ENCODE measurements at places on chromosomes 7 and 10. TPM values are rescaled to one million over a fixed set of nuclear protein-coding genes. Genes with fewer than 3 reads are reported as not detected.

Gene FGL2
- total RNA-seq, result 0.05 TPM

Gene CLCN1
- 0.11 TPM for total RNA-seq

Gene NME8
- 0.86 TPM for total RNA-seq

Gene ADRB1
- total RNA-seq, result 0.18 TPM

Gene PTPRN2
- total RNA-seq, result 2.1 TPM

Gene CCL24
- not detected for total RNA-seq

Gene COPS6
- 103 TPM for total RNA-seq

Gene AOAH
- total RNA-seq, result 0.40 TPM

Gene WDR86
- 274 TPM for total RNA-seq

Gene GRM3
- total RNA-seq, result not detected

Gene ABCA13
- total RNA-seq, result 0.29 TPM

Gene ANAPC16
- total RNA-seq, result 74.3 TPM

Gene GIMAP8
- total RNA-seq, result not detected

Gene COL1A2
- 2,739 TPM for total RNA-seq

Gene GPR15LG
- total RNA-seq, result not detected

Gene UNC5B
- total RNA-seq, result 91.5 TPM

Gene ZNF736
- total RNA-seq, result not detected

Gene MYL7
- total RNA-seq, result 12.5 TPM

Gene INMT
- 4.3 TPM for total RNA-seq

Gene CALN1
- 0.25 TPM for total RNA-seq

Gene TAS2R41
- total RNA-seq, result not detected

Gene NCF1
- 0.27 TPM for total RNA-seq

Gene TMEM26
- total RNA-seq, result 3.9 TPM

Gene FZD8
- total RNA-seq, result 14.5 TPM
